ENCODE measurements at places on chromosomes 7 and 10.

- no peak for DNase-seq
Observed at GRCh38 chr7:153190986-153191385, 431.4 kb downstream of the ACTR3B start.

DNA sequence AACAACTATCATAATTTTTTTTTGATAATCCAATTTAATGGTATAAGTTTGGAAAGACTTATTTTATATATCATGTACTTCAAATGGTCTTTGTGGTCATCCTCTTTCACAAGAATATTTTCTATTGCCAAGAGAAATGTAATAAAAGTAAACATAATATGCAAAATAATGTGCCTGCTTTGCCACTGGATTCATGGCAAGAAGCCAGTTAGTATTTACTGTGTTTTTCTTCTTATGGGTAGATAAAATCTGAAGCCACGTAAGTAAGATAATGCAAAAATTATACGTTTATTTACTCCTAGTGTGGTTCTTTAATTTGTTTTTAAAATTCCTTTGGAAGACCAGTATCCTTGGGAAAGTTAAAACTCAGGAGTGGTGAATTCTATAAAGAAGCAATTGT, 258.5 kb downstream of the ARL4A start:
- DNase-seq: no peak

- DNase-seq: no peak
Observed at GRCh38 chr10:63498665-63499064, 22.5 kb upstream of the REEP3 start.

DNA sequence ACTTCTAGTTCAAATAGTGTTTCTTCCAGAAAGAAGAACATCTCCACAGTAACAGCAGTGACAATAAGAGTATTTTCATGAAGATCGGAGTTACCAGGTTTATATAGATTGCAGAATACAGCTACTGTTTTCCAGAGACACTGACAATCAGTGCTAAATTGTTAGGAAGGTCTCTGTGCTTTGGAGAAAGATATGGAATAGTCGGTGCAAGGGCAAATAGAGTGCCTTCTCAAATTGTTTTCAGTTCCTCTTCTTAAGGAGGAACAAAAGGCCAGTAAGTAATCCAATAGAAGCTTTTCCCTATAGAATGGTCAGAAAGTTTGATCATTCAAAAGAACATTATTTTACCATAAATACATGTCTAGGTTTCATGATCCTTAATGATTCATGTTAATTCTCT, 2.6 kb upstream of the KIAA1217 start:
- no peak for DNase-seq

GRCh38 chr10:91590904-91591796, 41.7 kb downstream of the PPP1R3C start:
- DNase-seq: no peak

DNA sequence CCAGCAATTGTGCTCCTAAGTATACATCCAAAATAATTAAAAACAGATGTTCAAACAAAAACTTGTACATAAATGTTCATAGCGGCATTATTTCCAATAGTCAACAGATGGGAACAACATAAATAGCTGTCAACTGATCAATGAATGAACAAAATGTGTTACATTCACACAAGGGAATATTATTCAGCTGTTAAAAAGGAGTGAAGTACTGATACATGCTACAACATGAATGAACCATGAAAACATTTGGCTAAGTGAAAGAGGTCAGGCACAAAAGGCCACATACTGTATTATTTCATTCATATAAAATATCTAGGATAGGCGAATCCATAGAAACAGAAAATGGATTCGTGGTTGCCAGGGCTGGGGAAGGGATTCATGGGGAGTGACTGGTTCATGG, 109.1 kb downstream of the CDH23 start:
- no peak for DNase-seq

DNA sequence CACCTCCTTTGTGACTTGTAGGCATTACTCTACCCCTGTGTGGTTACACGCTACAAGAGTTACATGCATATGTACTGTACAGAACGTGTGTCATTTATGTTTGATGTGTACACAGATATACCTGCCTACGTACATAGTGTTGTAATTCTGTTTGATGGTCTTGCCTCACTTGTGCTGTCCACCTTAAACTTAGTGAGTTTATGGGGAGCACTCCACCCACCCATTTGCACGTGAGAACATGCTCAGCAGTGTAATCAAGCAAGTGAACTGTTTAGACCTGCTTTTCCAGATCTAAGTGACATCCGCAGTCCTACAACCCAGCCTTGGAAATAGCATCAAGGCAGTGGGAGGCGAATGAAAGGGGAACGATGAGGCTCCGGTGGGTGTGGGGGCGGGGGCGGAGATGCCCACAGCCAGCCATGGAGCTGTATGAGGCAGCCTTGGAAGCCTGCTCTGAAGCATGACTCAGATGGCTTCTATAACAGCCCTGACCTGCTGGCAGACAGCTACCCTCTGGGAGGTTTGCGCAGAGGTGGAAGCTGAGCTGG, 52.1 kb downstream of the SUFU start:
- DNase-seq: no peak

- DNase-seq: no peak
Observed at GRCh38 chr7:12233175-12233574, 22.1 kb downstream of the TMEM106B start.

GRCh38 chr7:104943502-104944343, 70.3 kb upstream of the KMT2E start:
- peak; percentile 86 for DNase-seq

- DNase-seq: no peak
Observed at GRCh38 chr7:93332172-93332571, 100.0 kb downstream of the VPS50 start.

- DNase-seq: no peak
Observed at GRCh38 chr10:122476333-122476695, 15.0 kb downstream of the HTRA1 start.

- DNase-seq: no peak
Observed at GRCh38 chr10:3738855-3739350, 46.1 kb downstream of the KLF6 start.

GRCh38 chr7:70728872-70729552, 402.9 kb upstream of the GALNT17 start:
- DNase-seq: no peak

GRCh38 chr7:22730921-22731654, 4.1 kb downstream of the IL6 start:
- DNase-seq: no peak

GRCh38 chr7:78558566-78558965, 760.0 kb downstream of the PHTF2 start:
- no peak for DNase-seq

DNA sequence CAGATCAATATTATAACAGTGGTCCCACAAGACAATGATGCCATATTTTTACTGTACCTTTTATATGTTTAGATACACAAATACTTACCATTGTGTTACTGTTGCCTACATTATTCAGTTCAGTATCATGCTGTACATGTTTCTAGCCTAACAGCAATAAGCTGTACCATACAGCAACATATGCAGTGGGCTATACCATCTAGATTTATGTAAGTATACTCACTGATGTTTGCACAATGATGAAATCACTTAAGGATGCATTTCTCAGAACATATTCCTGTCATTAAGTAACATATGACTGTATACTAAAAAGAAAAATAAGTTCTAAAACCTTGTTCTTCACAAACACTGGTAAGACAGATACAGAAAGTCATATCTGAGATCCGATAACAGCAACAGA, 468.6 kb upstream of the SEMA3A start:
- DNase-seq: no peak

GRCh38 chr7:93055543-93056107, 62.2 kb downstream of the SAMD9 start:
- DNase-seq: no peak

GRCh38 chr7:140400381-140400780, 2.1 kb upstream of the SLC37A3 start:
- no peak for DNase-seq
